ENCODE measurements at places on chromosomes 4 and X. TPM values are rescaled to one million over a fixed set of nuclear protein-coding genes. Genes with fewer than 3 reads are reported as not detected.

Gene SLC38A5
- 76.7 TPM for total RNA-seq

Gene ARX
- total RNA-seq, result not detected

Gene USP17L30
- total RNA-seq, result not detected

Gene ZBTB33
- total RNA-seq, result 10.8 TPM

Gene ARAP2
- total RNA-seq, result 11.0 TPM

Gene GATA1
- 32.6 TPM for total RNA-seq

Gene BTC
- total RNA-seq, result 0.27 TPM

Gene EGF
- 1.1 TPM for total RNA-seq

- DNase-seq, result no peak
Observed at GRCh38 chr4:129223945-129224344, 128.0 kb downstream of the C4orf33 start.

DNA sequence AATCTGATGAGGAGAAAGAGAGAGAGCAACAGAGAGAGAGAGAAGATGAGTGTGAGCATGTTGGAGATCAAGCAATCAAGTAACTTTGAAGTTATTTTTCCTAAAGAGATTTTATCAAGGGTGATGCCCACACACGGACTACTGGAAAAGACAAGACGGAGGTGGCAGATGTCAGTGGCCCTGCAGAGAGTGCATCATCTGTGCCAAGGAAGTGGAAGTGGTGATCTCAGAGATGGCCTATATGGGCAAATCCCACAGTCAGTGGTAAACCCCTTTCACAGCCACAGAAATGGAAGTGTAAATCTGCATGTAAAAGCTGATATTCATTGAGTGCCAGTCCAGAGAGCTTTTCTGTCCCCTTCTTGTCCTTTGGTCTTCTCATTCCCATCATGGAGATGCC, 577.2 kb upstream of the AADAT start:
- DNase-seq, result no peak

GRCh38 chr4:82784681-82785610, 13.7 kb downstream of the SCD5 start:
- DNase-seq, result peak; percentile 41

DNA sequence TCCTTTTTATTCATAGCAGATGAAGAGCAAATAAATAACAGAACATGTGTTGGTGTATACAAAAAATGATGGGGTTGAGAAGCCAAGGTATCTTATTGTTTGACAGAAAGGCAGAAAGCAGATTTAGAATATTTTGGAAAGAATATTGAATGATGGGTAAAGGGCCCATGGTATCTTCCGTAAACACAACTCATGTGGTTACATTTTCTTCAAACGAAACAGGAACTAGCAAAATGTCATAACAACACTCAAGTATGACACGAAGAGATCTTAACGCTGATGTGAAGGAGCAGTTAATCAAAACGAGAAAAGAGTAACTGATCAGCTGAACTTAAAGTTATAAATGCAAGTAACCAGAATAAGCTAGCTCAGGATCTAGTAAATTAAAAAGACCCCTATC, 195.7 kb upstream of the GK2 start:
- peak; percentile 18 for DNase-seq

DNA sequence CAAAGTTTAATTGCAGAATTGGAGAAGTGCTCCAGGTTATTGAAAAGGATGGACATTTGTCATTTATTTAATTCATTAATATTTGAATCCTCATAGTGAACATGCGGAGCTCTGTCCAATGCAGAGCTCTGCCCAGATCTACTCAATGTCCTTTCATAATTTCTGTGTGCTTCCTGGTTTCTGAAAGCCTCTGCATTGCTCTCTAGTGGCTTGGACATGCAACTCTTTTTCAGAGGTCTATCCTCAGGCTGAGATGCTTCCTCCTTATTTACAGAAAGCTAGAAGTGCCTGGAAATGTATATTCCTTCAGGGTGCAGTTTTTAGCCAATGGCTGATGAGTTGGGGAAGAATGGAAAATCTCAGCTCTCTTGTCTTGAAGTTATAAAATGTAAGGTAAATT, 786.1 kb upstream of the AADAT start:
- DNase-seq, result no peak

DNA sequence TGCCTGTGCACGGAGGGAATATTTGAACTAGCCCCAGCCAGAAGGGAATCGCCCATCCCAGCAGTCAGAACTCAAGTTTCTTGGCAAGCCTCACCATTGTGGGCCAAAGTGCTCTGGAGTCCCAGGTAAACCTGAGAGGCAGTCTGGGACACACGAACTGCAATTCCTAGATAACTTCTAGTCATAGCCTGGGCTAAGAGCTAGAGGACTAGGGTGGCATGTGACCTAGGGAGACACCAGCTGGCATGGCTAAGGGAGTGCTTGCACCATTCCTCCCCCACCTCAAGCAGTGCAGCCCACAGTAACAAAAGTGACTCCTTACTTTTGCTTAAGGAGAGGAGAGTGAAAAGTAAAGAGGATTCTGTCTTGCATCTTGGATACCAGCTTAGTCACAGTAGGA, 935.2 kb downstream of the DMD start:
- DNase-seq, result no peak

- DNase-seq, result no peak
Observed at GRCh38 chrX:29662101-29662500, 553.3 kb upstream of the MAGEB2 start.

- DNase-seq, result no peak
Observed at GRCh38 chr4:76897536-76898384, at the start of gene SOWAHB. Gene SOWAHB, minus strand, starts transcription at chr4:76898144. Its CDS starts 295 bp downstream, at chr4:76897849.

GRCh38 chr4:109332926-109333464, 30.5 kb upstream of the COL25A1 start:
- peak; percentile 20 for DNase-seq

GRCh38 chrX:119062750-119063374, 9.9 kb upstream of the CT47C1 start:
- DNase-seq, result no peak

GRCh38 chr4:120549011-120549570, 373.4 kb downstream of the PRDM5 start:
- no peak for DNase-seq

- DNase-seq, result no peak
Observed at GRCh38 chr4:145524552-145524951, 42.9 kb downstream of the SMAD1 start.

GRCh38 chrX:100680756-100681155, 36.8 kb downstream of the SRPX2 start:
- DNase-seq, result no peak

- no peak for DNase-seq
Observed at GRCh38 chrX:100995469-100995868, 26.0 kb downstream of the ARL13A start.

GRCh38 chr4:183505611-183506388, 942 bp downstream of the ING2 start:
- peak; percentile 92 for DNase-seq

DNA sequence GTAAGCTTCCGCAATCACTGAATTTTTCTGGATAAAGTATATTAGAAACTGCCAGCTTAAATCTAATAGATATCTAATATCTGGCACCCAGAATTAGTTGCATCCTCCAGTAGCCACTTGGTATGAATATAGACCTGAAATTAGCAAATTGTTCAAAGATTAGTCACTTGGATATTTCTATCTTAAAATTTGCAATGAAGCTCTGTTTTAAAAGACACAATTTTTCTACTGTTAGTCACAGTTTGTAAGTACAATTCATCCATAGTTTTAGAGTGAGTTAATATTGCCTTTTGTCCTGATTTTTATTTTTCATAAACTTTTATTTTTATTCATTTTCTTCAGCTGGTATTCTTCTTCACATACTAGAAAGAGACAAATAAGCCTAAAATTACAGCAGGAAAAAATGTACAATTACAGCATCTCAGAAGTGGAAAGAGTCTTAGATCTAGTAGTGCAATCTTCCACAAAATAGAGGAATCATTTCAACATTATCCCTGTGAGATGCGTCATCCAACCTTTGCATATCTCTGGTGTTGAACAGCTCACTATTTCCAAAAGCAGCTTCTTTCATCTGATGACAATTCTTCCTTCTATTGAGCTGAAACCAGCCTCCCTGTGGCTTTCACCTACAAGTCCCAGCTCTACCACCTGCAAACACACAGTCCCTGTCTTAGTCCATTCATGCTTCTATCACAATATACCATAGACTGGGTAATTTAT, 190.0 kb upstream of the AR start:
- no peak for DNase-seq

Measured in hematopoietic multipotent progenitor cell (in vitro differentiated cells).